HS-5 (cell line): ENCODE measurements at places on chromosomes 12 and 14.

DNA sequence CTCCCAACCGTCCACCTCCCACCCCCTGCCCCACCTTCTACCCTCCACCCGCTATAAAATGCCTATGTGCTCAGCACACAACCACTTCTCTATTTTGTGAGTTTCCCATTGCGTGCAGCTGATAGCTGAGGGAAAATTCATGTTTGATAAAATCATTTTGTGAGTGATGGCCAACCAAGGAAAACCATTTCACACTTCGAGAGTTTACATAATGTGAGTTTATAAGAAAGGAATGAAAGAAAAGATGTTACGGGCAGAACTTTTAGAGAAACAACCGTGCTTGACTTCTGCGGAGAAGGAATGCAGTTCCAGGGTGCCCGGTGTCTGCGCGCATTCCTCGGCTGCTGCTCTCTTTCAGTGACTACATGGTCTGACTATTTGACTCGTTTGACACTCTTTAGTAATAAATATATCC lies 140.9 kb downstream of the EFCAB11 start:
- DNase-seq: no peak

GRCh38 chr12:125408718-125409117 lies 343.5 kb downstream of the AACS start:
- no peak for DNase-seq

DNA sequence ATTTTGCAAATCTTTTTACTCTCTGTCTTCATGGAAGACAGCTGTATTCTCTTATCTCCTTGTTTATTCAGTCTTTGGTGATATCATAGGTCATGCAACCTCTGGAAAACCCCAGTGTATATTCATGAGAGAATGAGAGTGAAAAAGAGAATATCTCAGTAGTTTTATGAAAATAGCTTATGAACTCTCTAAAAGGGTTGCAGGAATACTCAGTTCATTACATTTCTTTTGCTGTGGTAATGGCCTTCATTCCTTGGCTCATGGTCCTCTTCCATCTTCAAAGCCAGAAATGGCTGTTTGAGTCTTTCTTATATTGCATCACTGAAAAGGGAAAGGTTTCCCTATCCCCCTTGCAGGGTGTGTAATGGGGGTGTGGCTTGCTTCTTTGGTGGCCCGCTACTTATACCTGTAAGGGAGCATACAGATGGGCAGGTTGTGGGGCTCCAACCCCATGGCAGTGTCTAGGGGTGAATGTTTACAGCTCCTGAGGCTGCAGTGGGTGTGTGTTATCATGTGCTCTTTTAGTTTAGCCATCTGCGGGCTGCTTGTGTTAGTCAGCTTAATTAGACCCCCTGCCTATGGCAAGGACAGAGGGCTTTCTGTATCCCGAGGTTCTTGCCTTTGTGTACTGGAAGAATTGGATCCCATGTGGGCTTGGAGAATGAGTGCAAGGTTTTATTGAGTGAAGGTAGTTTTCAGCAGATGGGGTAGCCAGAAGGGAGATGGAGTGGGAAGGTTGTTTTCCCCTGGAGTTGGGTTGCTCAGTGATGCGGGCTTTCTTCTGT lies 150.2 kb downstream of the CCDC91 start:
- peak; percentile 8 for DNase-seq

DNA sequence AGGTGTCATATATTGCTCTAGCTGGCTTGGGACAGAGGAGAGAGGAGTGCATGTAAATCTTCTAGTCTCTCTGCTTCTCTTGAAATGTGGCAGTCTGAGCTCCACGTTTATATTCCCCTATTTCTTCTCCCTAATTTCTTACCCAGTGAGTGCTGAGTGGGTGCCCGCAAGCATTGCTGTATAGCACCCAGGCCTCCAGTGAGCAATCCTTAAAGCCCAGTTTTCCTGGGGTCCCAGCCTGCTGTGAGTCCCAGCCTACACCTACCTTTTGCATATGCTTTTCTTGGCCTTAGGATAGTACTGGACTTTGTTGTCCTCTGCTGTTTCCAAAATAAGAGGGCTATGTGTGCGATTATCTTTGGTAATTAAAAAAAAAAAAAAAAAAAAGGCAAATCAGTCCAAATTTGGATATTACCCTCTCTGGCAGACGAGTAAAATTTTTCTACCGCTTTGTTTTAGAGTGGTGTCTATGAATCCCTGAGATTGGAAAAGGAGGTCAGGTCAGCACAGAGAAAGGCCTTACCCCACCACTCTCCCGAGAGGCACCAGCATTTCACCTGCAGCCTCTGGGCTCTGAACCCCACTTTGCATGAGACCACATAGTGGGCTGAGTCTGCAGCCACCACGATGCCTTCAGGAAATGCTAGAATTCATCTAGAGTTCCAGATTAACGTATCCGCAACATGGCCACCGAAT lies 1.1 kb downstream of the MGST1 start:
- DNase-seq: no peak

DNA sequence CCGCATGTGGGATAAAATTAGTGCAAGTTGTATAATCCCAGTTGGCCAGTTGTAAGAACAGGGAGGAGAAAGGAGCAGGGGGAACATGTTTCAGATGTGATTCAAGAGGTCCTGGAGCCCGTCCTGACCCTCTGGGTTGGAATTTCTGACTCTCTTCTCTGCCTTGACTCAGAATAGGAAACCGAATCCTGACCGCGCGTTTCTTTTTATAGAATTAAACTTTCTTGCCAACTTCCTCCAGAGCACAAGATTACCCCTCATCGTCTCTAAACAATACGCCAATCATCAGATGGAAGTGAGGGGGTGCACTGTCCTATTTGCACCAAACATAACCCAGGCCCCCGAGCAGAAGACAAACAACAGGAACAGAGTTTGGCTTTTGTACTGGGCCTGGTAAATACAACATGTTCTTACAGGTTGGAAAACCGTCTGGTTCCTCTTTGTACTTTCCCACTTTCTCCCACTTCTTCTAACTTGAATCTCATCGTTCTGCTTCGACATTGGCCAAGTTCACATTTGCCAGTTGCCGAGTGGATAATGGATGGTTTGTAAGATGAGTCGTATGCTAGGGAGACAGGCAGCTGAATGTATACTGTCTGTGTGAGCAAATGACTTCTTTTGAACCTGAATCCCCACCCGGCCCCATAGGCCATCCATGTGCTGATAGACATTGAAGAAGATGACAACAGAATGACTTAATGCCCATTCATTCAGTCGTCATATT lies 42.6 kb upstream of the MED13L start:
- peak; percentile 93 for DNase-seq

- DNase-seq: no peak
Observed at GRCh38 chr12:49895773-49896172, 7.9 kb downstream of the FAIM2 start.

DNA sequence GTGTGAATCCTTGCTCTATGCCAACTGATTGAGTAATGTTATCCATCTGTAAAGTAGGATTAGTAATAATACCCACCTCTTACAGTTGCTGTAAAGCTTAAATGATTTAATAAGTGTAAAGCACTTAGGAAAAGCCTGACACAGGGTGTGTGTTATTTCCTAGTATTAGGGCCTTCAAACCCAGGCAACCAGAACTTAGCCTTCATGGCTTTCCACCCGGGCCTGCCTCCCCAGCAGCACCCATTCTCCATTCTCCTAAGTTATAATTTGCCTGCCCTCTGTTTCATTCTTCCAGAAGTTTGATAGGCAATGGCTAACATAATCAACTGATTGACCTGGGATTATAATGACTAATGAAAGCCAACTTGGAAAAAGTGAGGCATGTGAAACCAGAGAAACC lies 20.4 kb upstream of the PDZRN4 start:
- no peak for DNase-seq

DNA sequence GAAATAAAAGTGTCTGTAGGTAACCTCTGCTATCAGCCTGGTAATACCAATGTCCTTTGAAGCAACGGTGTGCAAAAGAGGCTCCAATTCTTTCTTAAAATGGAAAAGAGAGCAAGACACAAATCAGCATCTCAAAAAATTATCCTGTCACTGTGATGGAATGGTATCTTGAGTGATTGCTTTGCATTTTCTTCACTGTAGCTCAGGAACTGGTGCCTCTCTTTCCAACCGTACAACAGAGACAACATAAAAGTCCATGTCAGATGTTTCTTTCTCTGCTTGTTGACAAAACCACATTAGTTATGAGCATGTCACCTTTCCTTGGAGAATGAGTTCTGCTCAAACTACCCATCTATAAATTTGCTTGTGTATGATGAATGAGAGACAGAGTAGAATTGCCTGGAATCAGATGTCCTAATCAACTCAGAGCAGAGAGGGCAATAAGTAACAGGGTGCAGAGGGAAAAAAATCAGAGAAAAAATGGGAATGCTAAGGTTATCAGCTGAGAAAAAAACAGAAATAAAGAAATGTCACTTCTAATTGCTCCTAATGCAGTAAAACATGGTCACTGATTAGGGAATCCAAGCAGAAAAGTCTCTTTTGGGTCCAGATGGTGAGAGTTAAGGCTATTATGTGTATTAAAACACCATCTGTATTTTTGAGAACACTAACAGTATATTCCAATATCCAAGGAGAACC lies 465.0 kb upstream of the ATP2B1 start:
- no peak for DNase-seq

- DNase-seq: no peak
Observed at GRCh38 chr14:37985826-37986470, 221.8 kb upstream of the SSTR1 start.

- no peak for DNase-seq
Observed at GRCh38 chr12:3207858-3208257, 130.7 kb downstream of the TSPAN9 start.

DNA sequence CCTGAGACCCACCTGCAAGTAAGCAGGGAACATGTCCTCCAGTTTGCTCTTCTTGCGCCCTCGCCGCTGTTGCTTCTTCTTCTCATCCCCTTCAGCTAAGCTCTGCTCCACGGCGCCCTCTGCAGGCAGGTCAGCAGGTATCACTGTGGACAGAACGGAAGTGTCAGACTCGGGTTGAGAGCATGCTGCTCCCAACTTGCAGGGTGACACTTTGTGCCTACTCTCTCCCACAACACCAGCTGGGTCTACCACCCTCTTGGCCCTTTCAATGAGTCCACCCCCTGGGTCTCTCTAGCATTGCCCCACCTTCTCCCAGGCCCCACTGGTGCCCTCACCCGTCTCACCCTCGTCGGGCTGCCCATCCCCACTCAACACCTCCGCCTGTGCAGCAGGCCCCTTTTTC lies 16.7 kb downstream of the KMT2D start:
- no peak for DNase-seq

DNA sequence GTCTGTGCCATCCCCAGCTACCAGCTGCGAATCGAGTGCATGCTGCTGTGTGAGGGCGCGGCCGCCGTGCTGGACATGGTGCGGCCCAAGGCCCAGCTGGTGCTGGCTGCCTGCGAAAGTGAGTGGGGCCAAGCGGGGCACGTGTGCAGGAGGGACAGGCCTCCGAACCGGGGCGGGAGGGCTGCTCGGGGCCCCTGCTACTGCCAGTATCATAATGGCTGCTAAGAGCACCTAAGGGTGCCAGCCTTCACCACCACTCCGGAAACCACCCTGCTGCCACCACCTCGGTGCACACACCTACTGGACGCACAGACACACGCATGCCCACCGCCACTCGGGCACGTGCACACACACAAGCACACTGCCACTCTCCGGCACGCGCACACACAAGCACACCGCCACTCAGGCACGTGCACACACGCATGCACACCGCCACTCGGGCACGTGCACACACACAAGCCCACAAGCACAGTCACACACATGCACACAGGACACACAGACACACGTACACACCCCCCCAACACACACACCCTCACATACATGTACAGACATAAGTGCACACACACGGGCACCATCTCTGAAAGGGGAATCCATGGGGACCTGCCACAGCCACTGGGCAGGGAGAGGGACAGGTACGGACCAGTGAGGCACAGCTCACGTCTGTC lies 13.8 kb upstream of the ADSS1 start:
- DNase-seq: no peak

- DNase-seq: no peak
Observed at GRCh38 chr12:114963846-114964245, 279.9 kb upstream of the TBX3 start.

- DNase-seq: no peak
Observed at GRCh38 chr14:22059201-22059600, 385.6 kb upstream of the OR4E1 start.

DNA sequence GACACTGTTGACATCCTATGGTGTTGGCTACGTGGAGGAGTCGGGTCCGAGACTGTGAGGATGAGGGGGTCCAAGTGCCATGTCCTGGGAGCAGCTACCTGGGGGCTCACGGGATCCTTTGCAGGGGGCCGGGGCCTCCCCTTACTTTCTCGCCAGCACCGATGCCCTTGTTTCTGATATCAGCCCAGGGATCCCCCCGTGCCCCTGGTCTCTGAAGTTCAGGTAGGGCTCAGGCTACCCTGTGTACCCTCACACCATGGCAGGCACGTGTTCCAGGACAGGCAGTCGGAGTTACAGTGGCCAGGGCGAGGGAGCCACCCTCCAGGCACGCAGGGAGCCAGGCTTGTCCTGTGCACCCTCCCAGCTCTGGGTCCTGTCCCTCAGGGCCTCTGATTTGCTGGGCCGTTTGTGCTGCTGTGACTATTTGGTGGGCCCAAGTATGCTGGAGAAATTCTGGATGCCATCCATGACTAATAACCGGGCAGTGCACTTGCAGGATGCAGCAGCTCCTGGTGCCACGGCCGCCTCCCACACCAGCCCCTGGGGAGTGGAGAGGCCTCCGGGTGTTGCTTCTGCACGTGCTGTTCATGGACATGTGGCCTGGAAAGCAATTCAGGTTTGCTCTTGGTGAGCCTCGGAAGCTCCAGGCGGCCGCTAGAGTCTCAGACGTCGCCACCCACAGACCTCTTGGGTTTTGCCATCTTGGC lies 93.1 kb upstream of the SFSWAP start:
- no peak for DNase-seq
